ENCODE measurements at places on chromosomes 2 and 18.

- no peak for DNase-seq
Observed at GRCh38 chr18:50814395-50814794, 5.4 kb downstream of the MRO start.

DNA sequence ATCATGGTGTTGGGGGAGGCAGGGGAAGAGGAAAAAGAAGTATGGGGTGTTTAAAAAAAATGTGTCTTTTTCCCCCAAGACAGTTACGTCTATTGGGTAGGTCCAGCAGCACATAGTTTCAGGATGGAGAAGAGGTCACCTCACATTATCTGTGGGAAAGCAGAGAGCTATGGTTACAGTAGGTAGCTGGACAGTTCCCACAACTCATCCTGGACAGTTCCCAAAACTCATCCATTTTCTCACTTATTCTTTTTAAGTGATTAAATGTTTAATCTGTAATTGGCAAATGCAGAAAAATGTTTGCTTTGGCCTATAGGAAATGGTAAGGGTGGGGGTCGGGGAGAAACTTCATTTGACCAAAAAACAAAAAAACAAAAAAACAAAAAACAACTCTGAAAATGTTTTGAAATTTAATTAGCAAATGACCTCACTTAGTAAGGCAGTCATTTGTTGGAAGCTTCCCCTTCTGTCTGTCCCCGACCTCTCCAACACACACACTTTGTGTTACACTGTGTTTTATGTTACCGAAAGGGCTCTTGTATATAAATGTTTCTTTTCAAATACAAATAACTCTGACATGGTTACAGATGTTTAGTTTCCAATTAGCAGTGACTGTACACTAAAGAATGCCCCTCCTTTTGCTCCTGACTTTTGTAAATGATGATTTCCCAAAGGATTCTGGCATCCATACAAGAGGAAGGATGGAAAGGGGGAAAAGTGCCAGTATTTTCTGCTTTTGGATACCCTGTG lies 173.3 kb upstream of the ZFP36L2 start:
- DNase-seq = no peak

GRCh38 chr2:85753035-85753524 lies 711 bp upstream of the ATOH8 start:
- DNase-seq = no peak

DNA sequence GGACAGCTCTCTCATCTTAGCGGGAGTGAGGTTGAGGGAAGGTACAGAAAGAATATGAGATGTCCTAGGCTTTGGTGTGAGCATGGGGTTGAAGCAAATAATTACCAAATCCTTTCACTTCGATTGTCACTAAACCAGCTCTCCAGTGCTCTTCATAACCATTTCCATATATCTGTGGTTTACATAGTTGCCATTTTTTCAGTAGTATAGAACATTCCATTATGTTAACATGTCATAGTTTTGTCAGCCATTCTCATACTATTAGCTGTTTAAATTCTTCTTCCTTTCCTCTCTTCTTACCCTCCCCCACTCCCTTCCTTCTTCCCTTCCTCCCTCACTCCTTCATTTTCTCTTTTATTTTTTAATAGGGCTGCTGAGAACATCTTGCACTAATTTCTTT lies 205.9 kb downstream of the BABAM2 start:
- DNase-seq = no peak

DNA sequence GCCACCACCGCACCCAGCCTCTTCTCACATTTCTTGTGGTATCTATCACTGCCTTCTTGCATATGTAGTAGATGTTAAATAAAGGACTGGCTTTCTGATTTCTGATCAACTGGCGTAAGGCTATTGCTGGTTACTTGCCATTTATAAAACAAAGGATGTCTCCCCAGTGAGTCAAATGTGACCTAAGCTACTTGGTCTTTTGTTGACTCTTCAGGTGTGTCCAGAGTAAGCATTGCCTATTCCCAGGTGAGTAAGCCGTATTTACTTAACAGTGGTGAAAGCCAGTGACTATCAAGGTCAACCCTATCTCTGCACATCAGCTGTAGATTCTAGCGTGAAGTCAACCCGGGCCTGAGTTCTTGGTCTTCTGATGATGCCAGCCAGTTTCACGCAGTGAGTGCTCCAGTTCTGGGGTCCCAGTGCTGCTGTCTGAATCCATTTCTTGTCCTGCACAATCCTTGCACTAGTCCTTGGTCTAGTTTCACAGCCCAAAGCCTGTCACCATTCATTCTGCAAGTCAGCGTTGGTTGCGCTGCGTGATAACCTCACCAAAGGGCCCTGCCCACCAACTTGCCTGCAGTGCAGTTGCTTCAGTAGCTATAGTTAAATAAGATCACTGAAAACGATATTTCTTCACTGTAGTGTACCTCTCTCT lies 120.2 kb downstream of the GBX2 start:
- no peak for DNase-seq

DNA sequence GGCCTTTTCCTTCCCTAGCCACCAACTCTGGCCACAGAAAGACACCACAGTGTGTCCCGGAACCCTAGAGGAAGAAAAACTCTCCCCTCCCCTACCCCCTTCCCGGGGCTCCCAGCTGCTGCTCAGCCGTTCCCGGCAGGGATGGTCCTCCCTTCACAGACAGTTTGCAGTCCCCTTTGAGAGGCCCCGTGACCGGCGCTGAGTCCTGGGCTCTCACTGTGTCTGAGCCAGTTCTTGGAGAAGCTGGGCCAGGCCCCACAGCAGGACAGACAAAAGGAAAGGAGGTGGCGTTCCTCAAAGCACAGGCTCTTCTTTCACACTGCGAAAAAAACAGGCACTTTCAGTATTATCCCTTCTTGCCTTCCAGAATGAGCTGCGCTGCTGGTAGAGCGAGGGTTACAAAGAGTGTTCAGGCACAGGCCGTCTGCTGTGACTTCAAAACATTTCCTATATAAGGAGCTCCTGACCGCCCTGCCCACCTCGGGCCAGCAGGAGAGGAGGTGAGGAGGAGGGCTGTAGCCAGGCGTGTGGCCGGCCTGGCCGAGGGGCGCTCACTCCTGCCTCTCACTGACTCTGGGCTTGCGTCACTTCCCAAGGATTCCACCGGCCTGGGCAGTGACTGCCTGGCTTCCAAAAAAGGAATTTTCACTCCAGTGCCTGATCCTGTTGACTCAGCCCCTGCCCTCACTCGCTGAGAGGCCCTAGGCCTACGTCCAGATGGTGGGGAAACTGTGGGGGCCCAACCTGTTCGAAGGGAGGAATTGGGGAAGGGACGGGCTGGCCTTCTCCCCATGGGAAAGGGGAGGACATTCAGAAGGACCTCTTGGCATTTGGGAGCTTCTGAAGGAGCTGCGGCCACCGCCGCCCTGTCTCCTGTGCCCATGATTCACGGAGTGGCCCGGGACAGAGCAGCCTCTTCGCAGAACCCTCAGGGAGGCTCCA lies 24.9 kb downstream of the CIDEA start:
- no peak for DNase-seq

GRCh38 chr2:100953406-100954043 lies 48.6 kb upstream of the RPL31 start:
- no peak for DNase-seq

- DNase-seq = no peak
Observed at GRCh38 chr2:173290518-173290917, 64.2 kb upstream of the CDCA7 start.

GRCh38 chr2:152766928-152767327 lies 48.5 kb downstream of the ARL6IP6 start:
- DNase-seq = no peak

GRCh38 chr2:97722227-97722626 lies 8.9 kb downstream of the ZAP70 start:
- no peak for DNase-seq

DNA sequence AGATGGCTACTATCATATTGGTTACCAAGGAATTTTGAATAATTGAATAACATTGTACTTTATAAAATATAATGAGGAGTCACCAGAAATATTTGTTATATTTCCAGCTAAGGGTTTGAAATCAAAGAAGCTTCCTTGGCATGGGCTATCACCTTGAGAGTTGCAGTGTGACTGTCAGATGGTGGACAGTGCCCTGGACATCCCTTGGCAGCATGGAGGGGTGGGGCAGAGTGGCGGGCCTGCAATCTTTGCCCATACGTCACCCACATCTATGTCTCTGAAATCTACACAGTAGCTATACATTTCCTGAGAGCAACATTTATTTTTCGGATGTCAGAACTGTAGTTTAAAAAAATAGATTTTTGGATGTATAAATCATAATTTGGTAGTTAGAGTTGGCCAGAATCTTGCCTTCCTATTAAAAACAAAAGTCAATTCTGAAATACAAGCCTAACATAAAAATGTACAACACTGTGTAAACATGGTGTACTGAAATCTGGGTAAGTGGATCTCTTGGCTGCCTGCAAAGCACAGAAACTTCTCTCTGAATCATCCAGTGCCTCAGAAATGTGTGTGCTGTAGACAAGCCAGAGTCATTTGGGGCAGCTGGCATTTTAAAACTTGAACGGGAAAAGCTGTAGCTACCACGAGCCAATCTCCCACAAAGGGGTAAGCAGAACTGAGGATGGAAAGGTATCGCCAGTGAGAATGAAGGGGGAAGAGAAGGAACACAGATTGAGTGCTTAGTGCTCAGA lies 124.2 kb upstream of the ARHGAP28 start:
- DNase-seq = no peak

DNA sequence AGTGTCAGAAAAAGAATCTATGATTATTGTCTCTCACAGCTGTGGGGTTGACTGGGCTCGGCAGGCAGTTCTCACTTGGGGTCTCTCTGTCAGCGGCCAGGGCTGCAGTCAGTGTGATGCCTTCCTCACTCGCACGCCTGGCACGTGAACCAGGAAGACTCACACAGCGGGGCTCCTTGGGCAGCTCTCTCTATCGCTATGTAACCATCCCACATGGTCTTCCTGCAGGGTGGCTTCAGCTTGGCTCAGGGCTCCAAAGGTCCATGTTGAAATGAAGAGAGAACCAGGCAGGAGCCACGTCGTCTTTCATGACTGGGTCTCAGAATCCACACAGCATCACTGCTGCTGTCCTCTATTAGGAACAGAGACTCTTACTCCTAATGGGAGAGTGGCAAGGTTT lies 30.6 kb upstream of the SLC1A4 start:
- DNase-seq = no peak

DNA sequence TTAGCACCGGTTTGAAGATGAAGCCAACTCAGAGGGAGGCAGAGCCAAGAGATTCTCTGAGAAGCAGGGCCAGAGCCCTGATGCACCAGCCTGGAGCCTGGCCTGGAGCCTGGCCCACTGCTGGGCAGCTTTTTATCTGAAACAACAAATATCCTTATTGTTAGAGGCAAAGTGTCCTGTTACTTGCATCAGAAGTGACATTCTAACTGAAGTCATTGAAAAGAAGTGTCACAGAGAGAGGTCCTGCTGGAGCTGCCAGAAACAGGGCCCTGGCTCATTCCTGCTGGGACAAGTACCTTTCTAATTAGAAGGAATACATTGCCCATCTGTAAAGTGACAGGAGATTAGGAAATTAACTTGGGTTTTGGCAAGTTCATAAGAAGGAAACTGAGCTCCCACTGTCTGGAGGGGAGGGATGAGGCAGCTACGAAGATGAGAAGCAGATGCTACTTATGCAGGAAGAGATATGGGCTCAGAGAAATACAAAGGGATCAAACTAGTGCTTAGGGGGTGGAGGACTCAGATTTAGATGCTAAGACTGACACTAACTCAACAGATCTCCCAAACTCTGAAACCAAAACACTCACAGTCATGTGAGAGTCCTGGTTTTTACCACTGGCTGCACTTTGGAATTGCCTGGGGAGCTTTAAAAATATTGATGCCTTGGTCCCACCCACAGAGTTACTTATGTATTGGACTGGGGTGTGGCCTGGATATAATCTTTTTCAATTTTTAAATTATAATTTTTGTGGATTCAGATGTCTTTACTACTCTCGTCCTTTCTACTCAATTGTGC lies 11.0 kb upstream of the HK2 start:
- DNase-seq = no peak

- DNase-seq = no peak
Observed at GRCh38 chr2:162258686-162259085, 15.4 kb upstream of the FAP start.

- no peak for DNase-seq
Observed at GRCh38 chr2:23460228-23460627, 75.2 kb downstream of the KLHL29 start.

GRCh38 chr2:188746727-188747126 lies 227.4 kb upstream of the COL3A1 start:
- no peak for DNase-seq

DNA sequence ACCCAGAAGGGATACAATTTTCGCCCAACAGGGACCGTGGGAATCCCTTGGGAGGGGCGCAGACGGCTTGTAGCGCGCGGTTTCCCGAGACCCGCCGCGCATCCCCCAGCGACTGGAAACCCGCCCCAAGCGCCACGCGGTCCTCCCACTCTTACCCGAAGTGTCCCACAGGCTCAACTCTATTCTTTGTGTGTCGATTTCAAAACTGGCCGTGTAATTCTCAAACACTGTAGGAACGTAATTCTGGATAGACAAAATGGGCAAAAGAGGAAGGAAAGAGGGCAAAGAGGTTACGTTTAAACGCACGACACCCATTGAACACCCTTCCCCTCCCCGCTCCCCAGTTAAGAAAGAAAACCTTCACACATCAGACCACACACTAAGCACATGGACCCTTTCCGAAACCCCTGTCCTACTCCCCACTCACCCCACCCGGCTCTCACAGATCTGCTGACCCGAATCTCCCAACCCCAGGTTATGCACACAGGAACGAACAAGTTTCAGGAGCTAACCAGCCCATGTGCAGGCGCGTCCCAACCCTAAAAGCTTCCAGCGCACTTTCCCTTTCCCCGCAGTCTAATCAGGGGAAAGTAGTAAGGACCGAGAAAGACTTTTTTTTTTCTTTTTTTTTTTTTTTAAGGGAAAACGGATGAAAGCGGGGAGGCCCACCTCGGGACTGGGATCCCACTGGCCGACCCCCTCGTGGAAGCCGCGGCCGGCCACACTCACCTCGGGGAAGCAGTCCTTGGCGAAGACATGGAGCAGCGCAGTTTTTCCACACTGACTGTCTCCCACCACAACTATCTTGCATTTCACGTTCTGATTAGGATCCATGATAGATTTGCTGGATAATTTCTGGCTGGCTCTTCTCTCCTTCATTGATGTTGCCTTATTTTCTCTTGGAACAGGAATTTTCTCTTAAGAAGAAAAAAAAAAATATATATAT lies 655 bp downstream of the RND3 start:
- DNase-seq = no peak

DNA sequence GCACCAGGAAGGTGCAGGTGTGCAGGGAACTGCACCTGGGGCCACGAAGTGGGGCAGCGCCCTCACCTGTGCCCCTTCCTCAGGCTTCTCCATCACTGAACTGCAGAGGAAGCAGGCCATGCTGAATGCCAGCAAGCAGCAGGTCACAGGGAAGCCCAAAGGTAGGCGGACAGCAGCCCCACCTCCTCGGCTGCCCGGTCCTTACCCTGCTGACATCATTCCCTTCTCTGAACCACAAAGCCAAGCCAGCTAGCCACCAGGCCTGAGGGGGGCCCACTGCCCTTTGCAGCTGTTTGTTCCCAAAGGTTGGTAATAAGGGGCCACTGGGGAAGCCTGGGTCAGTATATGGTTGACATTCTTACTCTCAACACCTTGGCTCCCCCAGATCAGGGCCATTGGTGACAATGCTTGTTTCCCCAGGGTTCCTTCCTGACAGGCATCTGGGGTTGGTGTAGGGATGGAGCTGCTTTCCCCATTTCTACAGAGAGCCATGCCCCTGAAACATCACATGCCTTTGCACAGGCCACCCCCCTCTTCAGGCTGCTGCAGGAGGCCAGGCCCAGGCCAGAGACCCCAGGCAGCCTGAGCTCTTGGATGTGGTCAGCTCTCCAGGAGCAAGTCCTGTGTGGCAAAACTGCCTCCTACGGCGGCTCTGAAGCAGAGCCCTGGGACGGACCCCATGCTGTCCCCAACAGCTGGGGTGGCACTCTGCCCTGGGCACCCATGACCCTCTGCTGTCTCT lies 47.8 kb downstream of the FAM168B start:
- DNase-seq = no peak

Measured in T-helper 1 cell (primary cell).